ENCODE measurements at places on chromosomes 3 and 15. TPM values are rescaled to one million over a fixed set of nuclear protein-coding genes. Genes with fewer than 3 reads are reported as not detected.

Gene PSMD6
- 66.7 TPM for total RNA-seq

Gene FAM240A
- total RNA-seq, result not detected

Gene LSAMP
- 50.2 TPM for total RNA-seq

Gene DNASE1L3
- total RNA-seq, result 0.54 TPM

Gene GOLGA6B
- total RNA-seq, result not detected

Gene RBPMS2
- total RNA-seq, result 0.27 TPM

All from cerebellum (tissue), 4 donors.